ENCODE measurements at places on chromosomes 2 and 18.

DNA sequence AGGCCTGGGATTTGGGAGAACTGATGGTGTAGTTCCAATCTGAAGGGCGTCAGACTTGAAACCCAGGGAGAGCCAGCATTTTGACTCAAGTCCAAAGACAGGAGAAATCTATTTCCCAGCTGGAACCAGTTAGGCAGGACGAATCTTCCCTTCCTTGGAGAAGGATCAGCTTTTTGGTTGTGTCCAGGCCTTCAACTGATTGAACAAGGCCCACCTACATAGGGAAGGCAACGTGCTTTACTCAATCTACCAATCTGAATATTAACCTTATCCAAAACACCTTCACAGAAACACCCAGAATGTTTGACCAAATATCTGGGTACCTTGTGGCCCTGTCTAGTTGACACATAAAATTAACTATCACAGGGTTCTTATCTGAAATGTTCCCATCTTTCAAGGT is 221.9 kb upstream of the DLGAP1 start:
- DNase-seq = no peak

- no peak for DNase-seq
Measured at GRCh38 chr2:32442020-32442467, 85.2 kb downstream of the BIRC6 start.

DNA sequence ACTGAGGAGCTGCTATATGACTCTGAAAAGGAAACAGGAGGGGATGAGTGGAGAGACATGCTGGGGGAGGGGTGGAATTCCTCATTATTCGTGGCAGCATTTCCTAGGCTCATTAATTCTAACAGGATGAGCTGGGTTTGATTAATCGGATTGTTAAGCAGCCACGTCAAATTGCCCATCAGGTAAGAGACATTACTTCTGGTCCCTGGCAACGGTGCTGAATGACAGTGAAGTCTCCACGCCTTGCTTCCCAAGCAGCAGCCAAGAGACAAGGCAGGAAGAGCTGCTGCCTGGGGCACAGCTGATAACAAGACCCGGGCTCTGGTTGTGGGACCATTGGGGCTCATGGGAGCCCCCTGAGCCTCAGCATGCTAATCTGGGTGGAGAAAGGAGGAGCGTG is 86.6 kb downstream of the MARCHF4 start:
- DNase-seq = no peak

GRCh38 chr18:26190506-26190905 is 35.7 kb upstream of the TAF4B start:
- DNase-seq = no peak

- no peak for DNase-seq
Measured at GRCh38 chr2:237667893-237668292, 40.5 kb downstream of the LRRFIP1 start.

GRCh38 chr2:120508567-120509041 is 162.7 kb downstream of the INHBB start:
- DNase-seq = no peak

- peak; percentile 93 for DNase-seq
Measured at GRCh38 chr18:3816610-3817363, 366.8 kb downstream of the TGIF1 start.

- DNase-seq = no peak
Measured at GRCh38 chr2:170996316-170996715, 67.3 kb downstream of the GORASP2 start.

DNA sequence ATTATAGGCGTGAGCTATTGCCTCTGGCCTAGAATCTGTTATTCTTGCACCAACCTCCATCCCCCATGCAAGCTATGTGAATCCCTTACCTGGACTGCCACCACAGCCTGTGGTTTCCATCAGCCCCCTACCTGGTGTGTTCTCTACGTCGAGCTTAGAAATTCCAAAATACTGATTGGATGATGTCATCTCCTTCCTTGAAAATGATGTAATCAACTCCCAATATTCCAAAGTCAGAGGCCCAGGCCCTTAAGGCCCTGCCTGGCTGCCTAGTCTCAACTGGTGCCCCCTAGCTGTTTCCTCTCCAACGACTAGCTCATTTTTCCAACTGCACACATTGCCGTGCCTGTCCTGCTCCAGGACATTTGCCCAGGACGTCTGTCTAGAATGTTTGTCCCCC is 41.3 kb upstream of the GBX2 start:
- no peak for DNase-seq

DNA sequence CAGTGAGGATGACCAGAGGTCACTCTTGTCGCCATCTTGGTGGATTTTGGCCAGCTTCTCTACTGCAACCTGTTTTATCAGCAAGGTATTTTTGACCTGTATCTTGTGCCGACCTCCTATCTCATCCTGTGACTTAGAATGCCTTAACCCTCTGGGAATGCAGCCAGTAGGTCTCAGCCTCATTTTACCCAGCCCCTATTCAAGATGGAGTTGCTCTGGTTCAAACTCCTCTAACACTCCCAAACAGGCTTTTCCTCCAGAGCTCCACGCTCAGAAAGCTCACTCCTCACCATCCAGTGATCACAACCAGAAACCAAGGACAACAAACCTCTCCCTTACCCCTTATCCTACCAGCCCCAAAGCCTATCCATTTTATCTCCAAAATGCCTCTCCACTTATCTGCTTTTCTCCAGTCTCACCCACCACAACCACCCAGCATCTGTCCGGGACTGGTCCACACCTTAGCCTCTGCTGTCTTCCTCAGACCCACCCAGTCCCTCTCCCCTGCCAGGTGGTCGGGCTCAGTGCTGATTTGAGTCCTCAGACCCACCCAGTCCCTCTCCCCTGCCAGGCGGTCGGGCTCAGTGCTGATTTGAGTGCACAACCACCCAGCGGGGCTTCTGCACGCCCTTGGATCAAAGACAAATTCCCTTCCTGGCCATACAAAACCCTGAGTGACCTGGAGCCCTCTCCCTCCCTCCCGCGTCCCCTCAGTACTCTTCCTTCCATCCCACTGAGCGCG is 11.7 kb upstream of the SMAD7 start:
- no peak for DNase-seq

DNA sequence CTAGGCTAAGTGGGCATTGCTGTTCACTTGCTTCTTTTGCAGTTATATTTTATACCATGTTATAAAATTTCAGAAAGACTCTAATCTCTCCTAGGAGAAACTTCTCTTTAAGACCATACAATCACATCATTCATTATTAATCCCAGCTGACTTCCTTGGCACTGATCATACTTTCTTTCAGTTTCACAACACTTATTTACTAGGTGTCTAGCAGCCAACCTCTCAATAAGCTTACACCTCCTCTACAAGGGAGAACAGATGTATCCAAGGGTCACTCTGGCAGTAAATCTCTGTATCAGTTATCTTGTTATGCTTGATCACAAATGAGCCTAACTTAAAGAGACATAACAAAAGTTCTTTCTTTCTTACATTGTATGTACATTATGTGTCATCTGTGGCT is 69.8 kb upstream of the EPB41L5 start:
- DNase-seq = no peak

DNA sequence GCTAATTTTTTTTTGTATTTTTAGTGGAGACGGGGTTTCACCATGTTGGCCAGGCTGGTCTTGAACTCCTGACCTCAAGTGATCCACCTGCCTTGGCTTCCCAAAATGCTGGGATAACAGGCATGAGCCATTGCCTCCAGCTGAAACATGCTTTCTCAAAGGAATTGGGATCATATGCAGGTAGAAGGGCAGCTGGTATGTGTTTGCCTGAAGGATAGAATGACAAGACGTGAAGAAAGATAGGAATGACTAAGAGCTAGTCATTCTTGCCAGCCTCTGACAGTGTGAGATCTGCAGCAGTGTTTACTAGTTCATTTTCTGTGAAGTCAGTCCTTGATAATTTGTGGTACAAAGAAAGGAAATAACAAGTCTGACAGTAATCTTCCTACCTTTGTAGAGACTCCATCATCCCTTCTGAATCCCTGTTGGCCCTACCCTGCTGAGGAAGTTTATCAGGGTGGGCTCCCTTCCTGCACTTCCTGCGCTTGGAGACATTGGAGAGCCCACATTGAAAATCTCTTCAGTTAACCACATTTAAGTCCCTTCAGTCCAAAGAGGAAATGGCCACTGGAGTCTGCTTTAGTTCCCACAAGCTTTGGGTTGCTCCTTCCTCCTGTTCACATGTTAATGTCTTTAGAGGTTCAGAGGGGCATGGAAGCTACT is 14.7 kb downstream of the CFLAR start:
- DNase-seq = peak; percentile 75

DNA sequence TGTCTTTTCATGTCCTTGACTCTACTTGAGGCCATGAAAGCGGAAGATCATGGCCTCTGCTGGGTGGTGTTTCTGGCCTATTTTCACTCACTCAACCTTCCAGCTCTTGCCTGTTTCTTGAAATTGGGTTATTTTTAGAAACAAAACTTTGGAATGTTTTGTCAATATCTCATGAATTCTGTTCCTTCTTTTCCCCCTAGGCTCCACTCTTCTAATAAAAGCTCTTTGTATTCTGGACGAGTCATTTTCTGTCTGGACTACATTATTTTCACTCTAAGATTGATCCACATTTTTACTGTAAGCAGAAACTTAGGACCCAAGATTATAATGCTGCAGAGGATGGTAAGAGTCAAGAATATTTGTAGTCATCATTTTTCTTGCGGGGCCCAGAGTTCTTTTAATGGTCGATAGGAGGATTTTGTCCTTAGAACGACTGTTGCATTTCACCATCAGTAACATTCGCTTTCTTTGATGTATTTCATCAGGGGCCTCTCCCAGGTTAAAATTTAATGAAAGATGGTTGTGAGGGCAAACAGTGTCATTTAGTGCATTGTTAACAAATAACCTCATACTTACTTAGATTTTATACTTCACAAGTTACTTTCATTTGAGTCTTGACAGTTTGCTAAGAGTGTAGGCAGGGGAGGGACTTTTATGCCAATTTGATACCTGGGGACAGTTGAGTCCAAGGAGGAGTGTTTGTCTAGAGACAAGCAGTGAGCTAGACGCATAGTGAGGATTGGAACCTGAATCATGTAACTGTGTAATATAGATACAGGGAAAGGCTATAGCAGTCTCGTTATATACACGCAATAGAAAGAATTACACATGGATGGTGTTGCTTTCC is 64.6 kb downstream of the TRPM8 start:
- peak; percentile 73 for DNase-seq

GRCh38 chr2:31828891-31829290 is 181.9 kb downstream of the MEMO1 start:
- DNase-seq = no peak

- no peak for DNase-seq
Measured at GRCh38 chr2:191543708-191544107, 134.2 kb upstream of the NABP1 start.

DNA sequence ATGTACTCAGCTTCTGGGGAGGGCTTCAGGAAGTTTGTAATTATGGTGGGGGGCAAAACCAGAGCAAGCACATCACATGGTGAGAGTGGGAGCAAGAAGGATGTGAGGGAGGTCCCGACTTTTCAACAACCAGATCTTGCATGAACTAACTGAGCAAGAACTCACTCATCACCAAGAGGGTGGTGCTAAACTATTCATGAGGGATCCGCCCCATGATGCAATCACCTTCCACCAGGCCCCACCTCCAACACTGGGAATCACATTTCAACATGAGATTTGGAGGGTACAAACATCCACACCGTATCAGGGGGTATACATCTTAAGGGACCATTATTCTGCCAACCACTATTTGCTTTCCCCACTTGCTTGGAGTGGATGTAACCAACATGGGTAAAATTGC is 209.6 kb upstream of the HNRNPA3 start:
- no peak for DNase-seq

DNA sequence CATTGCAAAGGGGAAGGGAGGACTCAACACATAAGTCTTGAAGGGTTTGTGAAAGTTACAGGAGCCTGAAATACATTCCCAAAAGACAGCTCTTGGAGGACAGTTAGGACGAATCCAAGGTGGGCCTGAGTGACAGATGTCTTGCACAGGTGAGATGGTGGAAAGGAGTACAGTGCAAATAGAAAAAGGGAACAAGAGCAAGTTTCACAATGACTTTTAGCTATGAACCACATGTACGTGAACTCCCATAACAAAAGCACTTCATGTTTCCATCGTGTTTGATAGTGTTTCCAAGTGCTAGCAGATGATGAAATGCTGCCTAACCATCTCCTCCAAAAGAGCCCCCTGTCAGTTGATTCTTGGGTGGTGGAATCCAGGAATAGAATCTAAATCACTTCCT is 1.8 kb downstream of the IL18RAP start:
- DNase-seq = no peak

Data from Caki2 (cell line).